ENCODE measurements at places on chromosomes 1 and 21.

DNA sequence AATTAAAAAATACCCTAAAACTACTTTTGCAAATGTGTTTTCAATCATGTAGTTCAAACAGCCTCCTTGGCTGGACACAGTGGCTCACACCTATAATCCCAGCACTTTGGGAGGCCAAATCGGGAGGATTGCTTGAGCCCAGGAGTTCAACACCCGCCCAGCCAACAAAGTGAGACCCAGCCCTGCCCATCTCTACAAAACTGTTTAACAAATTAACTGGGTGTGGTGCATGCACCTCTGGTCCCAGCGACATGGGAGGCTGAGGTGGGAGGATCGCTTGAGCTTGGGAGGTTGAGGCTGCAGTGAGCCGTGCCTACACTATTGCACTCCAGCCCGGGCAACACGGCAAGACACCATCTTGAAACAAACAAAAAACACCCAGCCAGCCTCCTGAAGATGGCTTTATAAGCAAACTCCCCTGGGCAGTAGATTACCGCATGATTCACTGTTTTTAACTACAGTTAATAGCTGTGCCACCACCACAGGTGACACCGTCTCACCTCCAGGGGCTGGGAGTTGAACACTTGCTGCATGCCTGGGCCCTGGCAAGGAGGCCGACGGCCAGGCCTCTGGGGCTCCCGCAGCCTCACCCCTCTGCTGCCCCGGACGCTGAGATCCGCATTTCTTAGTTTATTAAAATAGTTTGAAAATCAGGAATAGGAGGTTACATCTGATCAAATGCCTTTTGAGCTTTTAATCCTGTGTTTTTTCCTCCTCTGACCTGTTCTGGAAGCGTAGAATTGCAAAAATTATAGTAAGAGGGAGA lies 16.2 kb downstream of the PTTG1IP start:
- DNase-seq, result no peak

GRCh38 chr1:106952776-106953175 lies 103.7 kb upstream of the PRMT6 start:
- DNase-seq, result no peak

DNA sequence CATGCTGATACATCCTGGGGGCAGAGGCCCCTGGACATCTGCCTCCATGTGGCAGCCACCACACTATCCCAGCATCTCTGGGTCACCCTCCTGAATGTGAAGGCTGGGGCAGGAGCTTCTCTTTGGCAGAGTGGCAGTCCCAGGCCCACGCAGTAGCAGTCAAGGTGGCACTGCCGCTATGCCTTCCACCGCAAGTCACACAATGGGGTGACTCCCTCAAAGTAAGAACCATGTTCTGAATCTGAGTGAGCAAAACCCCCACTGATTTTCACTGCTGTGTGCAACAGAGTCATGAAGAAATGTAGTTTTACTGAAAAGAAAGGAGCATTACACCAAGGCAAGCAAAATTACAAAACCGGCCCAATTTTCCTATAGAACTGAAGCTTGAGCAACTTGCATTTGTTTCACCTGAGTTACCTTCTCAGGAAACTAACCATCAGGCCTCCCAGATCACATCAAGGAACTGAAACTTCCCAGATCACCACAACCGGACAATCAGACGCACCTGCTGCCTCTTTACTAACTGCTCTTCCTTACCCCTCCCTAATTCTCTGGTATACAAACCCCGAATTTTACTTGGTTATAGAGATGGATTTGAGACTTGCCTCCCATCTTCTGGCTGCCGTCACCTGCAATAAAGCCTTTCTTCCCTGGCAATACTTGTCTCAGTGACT lies 102.6 kb downstream of the PCP4 start:
- DNase-seq, result no peak

DNA sequence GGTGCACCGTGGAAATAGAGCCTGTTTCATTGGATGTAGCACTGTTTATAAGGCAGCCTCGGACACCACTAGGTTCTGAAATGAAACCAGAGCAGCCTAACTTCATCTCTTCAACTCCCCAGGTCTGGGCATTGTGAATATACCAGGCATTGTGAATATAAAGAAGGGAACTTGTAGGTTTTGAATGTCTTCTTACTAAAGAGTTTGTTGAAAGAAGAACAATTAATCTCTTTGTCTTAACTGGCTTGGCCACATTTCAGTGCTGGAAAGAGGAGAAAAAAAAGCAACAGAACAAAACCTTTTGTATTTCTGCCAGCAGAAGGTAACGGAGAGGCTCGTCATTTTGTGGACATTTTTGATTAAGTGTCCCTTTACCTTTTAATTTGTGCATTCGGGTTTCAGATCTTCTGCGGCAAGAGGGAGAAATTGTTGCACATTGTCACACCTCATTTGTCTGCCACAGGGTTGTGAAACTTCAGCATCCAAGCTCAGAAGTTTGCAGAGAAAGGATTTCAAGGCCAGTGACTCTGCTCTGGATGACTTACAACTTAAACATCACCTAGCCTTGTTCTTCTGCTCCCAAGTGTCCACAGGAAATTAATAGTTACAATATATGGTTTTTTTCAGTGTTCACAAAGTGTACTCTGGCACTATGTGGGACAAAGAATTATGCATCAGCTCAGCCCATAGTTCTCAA lies 158.3 kb downstream of the KAZN start:
- DNase-seq, result no peak

DNA sequence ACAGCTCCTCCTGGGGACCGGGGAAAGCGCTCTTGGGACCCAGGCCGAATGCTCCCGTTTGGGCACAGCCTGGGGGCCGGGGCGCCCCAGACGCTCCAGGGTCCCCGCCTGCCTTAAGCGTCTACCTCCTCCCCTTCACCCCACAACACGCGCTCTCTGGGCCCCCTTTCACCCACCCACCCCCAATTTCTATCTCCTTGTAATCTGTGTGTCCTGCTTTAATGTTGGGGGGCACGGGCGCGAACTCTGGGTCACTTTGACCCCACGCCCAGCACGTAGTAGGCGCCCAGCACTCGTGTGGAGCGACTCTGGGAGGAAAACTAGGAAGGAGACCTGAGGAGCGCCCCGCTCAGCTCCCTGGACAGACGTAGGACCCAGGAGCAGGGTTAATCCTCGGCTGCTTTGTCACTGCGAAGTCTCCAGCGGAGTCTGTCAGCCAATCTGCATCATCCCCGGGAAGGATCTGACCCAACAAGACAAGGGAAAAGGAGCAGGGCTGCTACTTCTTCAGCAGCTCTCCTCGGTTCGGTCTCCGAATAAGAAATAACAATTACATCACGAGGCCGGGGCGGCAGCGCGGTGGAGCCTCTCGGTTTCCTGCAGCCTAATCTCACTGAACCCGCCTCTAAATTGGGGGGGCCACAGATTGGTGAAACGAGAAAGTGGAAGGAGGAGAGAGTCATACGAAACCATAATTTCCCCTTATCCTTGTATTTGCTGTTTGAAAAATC lies 757 bp upstream of the NRIP1 start:
- DNase-seq, result peak; percentile 59

DNA sequence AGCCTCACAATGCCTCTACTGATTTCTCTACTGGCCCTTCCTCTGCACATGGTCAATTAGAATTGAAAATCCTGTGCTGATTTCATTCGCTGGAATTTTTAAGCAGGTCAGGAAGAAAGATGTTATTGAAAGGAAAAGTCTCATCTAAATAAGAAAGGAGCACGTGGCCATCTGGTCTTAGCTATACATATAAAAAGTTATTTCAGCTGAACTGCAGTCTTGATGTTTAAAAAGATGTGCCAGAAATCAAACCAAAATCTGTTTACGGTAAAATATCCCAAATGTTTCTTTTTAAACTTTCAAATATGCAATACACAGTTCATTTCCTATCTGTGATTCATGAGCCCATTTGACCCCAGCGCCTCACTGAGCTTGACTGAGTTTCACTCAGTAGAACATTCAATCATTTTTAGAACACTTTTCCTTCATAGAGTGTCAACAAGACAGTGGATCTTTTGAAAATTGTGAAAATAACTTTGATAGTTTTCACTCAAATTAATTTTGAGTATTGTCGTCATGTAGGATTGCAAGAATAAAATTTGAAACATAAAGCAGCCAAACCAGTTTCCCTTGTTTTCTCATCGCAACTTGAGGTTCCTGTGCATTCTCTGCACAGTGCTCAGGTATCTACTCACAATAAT lies 293.6 kb downstream of the PTPRC start:
- no peak for DNase-seq

DNA sequence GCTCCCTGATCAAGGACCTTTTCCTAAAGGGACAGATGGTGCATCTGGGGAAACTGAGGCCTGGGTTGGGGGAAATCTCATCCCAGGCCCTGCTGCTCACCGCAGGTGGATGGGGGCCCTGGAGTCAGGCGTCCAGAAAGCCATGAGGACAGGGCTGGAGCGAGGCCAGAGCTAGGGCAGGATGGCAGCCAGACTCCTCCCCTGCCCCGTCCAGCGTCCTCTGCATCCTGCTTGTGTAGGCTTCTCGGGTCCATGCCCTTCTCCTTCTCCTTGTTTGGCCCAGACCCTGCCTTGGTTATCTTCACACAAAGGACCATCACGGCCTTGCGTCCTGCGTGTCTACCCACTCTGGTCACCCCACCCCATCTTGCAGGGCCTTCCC lies 43.0 kb downstream of the TRIM11 start:
- DNase-seq, result no peak

GRCh38 chr1:31421371-31422040 lies 8.5 kb downstream of the SERINC2 start:
- DNase-seq, result no peak

DNA sequence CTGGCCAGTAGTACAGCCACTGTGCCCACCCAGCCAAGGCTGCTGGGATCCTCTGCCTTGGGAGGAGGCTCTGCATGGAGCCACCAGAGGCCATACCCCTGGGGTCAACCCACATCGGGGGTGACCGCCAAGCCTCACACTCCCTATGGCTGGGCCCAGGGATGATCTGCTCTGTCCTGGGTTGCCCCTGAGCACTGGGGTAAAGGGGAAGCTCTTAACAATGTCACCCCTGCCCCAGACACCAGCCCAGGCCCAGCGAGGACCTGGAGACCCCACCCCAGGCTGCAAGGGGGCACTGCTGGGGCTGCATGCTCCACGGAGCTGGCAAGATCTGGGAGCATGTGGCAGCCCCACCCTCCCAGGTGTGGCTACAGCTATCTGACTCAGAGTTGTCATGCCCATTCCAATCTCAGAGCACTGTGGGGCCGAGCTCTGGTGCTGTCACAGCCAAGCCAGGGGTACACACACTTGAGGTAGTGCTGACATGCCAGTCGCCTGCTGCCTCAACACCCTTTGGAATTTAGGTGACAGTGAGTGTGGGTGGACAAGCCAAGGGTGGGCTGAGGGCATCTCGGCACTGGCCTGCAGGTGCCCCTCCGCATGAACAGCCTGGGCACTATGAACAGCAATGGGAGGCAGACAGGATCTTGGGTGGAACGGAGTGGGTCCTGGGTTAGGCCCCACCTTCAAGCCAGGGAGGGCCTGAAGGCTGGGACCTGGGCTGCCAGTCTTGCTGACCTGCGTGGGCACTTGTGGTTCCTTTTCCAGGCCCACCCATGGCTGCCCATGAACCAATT lies 427.7 kb downstream of the LRRIQ3 start:
- no peak for DNase-seq

GRCh38 chr1:210223226-210223904 lies 9.2 kb upstream of the SERTAD4 start:
- DNase-seq, result no peak

DNA sequence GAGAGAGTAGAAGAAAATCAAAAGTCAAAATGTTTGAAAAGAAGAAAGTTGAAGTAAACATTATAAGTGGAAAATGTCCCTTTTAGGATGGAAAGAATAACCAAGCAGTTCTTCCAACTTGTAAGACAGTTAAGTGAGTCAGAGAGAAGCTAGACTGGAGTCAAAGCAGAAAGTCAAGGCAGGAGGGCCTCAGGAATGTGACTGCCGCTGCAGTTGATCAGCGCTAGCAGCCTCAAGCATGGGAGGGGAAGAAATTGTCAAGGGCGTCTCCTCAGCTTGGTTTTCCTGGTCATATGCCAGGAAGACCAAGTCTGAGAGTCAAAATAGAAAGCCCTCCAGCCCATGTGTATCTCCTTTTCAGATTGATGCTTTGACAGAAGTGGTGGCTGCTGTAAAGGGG lies 23.2 kb downstream of the HAO2 start:
- no peak for DNase-seq

DNA sequence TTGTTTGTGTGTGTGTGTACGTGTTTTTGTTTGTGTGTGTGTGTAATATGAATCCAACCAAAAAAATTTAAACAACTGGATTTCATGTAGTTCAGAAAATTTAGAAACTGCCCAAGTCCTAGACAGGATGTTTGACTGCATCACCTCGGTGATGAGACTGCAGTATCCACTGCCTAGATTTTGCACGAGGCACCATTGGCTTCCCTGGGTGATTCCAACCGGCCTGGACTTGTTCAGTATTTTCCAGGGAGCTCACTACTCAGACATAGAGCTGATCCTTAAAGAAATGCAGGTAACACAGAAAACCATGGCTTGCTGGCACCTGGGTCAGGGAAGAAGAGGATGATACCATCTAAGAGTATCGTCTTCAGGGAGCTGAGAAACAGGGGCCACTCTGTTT lies 18.2 kb upstream of the KCNK2 start:
- no peak for DNase-seq

DNA sequence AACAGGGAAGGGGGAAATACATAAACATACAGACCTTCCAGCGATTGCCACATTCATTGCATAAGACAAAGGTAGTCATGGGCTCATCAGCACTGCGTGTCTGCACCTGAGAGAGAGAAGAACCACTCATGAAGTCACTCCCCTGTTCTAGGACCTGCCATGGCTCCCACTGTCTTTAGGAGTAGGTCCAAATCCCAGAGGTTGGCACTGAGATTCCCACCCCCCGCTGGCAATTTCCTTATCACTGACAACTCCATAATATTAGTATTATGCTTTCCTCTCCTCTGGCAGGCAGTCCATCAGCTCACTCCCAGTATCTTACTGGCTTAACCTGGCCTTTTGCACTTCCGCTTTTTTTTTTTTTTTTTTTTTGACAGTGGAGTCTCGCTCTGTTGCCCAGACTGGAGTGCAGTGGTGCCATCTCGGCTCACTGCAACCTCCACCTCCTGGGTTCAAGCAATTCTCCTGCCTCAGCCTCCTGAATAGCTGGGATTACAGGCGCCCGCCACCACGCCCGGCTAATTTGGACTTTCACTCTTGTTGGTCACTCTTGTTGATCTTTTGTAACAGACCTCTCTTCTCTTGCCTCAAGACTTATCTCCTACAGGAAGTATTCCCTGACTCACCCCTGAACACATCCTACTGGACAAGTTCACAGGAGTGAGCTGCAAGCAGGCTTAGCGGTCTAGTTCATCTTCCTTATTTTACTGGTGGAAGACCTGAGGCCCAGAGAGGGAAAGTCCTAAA lies 14.8 kb upstream of the ZNF436 start:
- DNase-seq, result no peak

DNA sequence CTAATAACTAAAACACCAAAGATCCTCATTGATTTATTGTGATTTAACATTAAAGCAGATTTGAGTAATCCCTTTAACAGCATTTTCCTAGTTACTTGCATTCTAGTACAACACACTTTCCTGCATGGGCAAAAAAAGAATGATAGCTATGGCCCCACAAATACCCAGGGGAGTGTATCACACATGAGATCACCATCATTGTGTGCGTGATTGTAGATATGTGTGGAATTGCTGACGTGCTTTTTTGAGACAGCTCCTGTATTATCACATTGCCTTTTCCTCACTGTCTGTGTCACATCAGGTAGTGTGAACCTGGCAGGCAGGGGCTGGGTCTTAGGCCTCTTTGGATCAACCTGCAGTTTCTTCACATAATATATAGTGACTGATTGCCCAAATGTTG lies 48.5 kb upstream of the SAMD13 start:
- no peak for DNase-seq

GRCh38 chr1:167790117-167790516 lies 68.3 kb downstream of the MPZL1 start:
- DNase-seq, result no peak

GRCh38 chr1:104353580-104353979 lies 603.9 kb downstream of the AMY1C start:
- no peak for DNase-seq

All from stimulated activated CD4-positive, alpha-beta T cell treated with anti-CD3 and anti-CD28 coated beads, Interleukin-15, amount 100 ng/mL, for 1 hour (primary cell).